ENCODE measurements at places on chromosomes 7 and 10.

- no peak for DNase-seq
Observed at GRCh38 chr7:92799446-92800211, 36.7 kb downstream of the CDK6 start.

- DNase-seq = no peak
Observed at GRCh38 chr7:116970238-116970910, 17.1 kb downstream of the ST7 start.

GRCh38 chr10:117462424-117462792 is 80.1 kb upstream of the EMX2 start:
- no peak for DNase-seq

GRCh38 chr10:11162828-11163599 is 145.3 kb downstream of the CELF2 start:
- DNase-seq = no peak

GRCh38 chr7:109131141-109131540 is 561.5 kb downstream of the DNAJB9 start:
- DNase-seq = no peak

DNA sequence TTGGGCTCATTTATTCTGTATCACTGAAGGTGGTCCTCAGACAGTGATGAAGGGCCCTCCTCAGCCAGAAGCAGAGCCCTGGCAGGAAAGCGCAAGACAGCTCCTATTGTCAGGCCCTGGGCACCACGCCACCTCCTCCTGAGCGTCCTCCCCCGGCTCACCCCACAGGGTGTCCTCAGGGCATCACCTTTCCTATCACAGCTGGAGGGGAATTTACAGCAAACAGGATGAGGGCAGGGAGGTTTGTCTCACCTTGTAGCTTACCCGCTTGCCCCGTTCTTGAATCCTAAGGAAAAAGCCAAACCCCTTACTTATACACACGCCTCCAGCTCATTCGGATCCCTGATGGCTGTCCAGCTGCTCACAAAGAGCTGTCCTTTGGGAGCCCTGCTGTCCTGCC is 50.2 kb upstream of the LANCL2 start:
- no peak for DNase-seq

DNA sequence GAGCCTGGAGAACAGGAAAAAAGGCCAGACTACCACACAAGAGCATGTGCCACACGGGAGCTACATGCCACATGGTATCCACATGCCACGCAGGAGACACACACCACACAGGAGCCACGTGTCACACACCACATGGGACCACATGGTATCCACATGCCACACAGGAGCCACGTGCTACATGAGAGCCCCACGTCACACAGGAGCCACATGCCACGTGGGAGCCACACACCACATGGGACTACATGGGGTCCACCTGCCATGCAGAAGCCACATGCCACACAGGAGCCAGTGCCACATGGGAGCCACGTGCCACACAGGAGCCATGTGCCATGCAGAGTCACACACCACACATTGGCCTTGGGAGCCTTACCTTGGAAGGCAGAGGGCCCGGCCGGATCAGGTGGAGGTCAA is 244.4 kb upstream of the PPP2R2D start:
- DNase-seq = no peak

- no peak for DNase-seq
Observed at GRCh38 chr10:29616542-29616941, 18.2 kb downstream of the SVIL start.

- peak; percentile 70 for DNase-seq
Observed at GRCh38 chr7:86469680-86470295, 173.9 kb upstream of the GRM3 start.

- no peak for DNase-seq
Observed at GRCh38 chr10:95837783-95838182, 70.0 kb upstream of the CC2D2B start.

- no peak for DNase-seq
Observed at GRCh38 chr10:58590924-58591323, 78.3 kb downstream of the BICC1 start.

- no peak for DNase-seq
Observed at GRCh38 chr10:111648046-111648445, 535.5 kb downstream of the GPAM start.

DNA sequence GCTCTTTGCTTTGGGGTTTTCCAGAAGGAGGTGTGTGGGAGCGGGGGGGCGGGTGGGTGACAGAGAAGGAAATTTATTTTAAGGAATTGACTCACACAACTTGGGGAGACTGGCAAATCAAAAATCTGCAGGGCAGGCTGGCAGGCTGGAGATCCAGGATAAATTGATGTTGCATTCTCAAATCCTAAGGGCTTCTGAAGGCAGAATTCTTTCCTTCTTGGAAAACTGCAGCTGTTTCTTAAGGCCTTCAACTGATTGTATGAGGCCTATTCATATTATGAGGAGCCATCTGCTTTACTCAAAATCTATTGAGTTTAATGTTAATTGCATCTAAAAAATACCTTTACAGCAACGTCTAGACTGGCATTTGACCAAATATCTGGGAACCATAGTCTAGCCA is 1528.8 kb upstream of the LRRTM3 start:
- DNase-seq = no peak

- DNase-seq = no peak
Observed at GRCh38 chr7:139733751-139734150, 44.0 kb downstream of the HIPK2 start.
